ENCODE measurements at places on chromosomes 1 and 21.
A peak's percentile ranks its signal among the peaks of the same experiment; 100 is the strongest.

GRCh38 chr1:175414291-175414884 is 221.8 kb upstream of the KIAA0040 start:
- no peak for DNase-seq

GRCh38 chr1:245807306-245807705 is 652.5 kb downstream of the KIF26B start:
- no peak for DNase-seq

- DNase-seq: peak; percentile 17
These were observed 10.0 kb downstream of the YBEY start for GRCh38 chr21:46295996-46296752.

- no peak for DNase-seq
These were observed 45.9 kb upstream of the CRB1 start for GRCh38 chr1:197222025-197222685.

- no peak for DNase-seq
These were observed 686.5 kb upstream of the ADGRL2 start for GRCh38 chr1:81114191-81114590.

GRCh38 chr1:14606632-14607031 is 8.1 kb downstream of the KAZN start:
- no peak for DNase-seq

- no peak for DNase-seq
These were observed 10.7 kb upstream of the OR2T34 start for GRCh38 chr1:248585266-248585665.

GRCh38 chr1:225769687-225770086 is 7.9 kb upstream of the SRP9 start:
- no peak for DNase-seq

GRCh38 chr1:151457911-151458801 is 1.1 kb downstream of the POGZ start:
- no peak for DNase-seq

DNA sequence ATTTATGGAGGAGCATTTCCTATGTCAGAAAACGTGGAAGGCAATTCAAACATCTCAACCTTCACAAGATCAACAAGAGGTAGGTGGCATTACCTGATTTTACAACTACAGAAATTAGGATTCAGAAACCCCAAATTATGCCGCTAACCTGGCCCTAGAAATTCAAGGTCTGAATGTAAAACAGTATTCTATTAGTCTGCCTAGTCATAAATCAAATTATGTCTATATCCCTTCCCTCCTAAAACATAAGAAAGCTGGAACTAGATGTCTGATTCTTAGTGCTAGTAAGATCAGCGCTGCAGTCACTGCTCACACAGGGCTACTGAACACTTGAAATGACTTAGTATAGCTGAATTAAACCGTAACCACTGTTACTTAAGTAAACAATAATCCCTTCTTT is 1.4 kb downstream of the TOMM20 start:
- DNase-seq: no peak

DNA sequence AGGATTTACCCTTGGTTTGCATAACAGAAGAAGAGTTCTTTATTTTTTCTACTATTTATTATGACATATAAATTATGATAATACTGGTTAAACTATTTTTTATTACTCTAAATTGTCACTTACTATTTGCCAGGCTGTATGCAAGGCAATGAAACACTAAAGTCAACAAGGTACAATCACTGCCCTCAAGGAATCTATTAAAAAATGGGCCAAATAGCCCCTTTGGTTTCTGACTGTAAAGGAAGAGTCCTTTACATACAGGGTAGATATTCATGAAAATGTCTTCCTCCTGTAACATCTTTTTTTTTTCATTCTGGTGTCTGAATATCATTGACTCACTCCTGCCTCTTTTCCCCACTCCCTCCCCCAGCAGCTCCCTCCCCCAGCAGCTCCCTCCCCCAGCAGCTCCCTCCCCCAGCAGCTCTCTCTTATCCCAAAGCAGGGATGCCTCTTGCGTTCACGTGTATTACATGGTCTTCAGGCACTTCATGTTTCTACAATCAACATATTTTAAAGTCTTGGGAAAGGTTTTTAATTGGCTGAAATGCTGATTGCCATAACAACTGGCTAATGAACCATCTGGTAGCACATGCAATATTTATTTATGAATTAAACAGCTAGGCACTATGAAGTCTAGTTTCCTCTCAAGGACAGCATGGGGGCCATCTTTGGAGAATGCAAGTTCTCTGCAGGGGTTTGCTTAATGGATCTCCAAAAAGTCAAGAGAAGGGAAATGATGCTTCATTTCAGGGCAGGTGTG is 400.4 kb upstream of the PLXNA2 start:
- no peak for DNase-seq

DNA sequence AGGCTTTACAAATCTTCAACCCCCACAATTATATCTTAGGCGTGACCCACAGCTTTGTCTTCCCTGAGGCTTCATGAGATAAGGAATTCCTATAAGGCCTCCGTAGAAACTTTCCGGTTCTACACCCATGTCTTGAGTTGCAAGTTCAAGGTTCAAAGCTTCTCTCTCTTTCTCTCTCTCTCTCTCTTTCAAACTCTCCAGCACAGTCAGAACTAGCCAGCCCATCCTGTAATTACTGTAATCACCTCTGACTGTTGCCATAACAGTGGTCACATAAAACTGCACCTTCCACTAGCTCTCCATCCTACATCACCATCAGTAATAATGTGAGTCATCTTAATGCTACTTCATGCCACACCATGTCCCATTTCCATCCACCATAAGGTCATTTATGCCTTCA is 90.0 kb upstream of the NFASC start:
- no peak for DNase-seq

- DNase-seq: no peak
These were observed 31.2 kb downstream of the SASS6 start for GRCh38 chr1:100101564-100101963.
